ENCODE measurements at places on chromosomes 3 and 15.

GRCh38 chr3:45564172-45564571, 30.4 kb upstream of the LIMD1 start:
- DNase-seq, result no peak

GRCh38 chr3:183817639-183818038, 7.7 kb downstream of the MAP6D1 start:
- DNase-seq, result no peak

GRCh38 chr3:58668247-58668646, 1.7 kb upstream of the FAM3D start:
- DNase-seq, result no peak

DNA sequence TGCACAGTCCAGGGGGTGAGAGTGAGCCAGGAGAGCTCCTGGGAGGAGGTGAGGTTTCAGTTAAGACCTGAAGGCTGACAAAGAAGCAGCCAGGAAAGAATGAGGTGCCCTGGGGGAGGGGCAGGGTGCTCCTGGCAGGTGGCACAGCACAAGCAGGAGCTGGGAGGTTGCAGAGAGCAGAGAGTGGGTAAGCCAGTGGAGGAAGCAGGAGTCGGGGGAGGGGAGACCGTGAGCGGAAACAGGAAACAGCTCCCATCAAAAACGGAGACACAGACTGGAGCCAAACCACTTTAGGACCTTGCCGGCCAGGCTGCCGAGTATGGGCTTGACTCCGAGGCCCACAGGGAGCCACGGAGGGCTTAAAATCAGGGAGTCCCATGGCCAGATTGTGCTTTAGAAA, 12.1 kb upstream of the FBLN2 start:
- DNase-seq, result no peak

- DNase-seq, result no peak
Measured at GRCh38 chr3:27637346-27637995, 84.7 kb downstream of the EOMES start.

GRCh38 chr3:101890716-101891115, 41.4 kb downstream of the NFKBIZ start:
- no peak for DNase-seq

- DNase-seq, result no peak
Measured at GRCh38 chr15:50113992-50114780, 4.8 kb downstream of the ATP8B4 start.

DNA sequence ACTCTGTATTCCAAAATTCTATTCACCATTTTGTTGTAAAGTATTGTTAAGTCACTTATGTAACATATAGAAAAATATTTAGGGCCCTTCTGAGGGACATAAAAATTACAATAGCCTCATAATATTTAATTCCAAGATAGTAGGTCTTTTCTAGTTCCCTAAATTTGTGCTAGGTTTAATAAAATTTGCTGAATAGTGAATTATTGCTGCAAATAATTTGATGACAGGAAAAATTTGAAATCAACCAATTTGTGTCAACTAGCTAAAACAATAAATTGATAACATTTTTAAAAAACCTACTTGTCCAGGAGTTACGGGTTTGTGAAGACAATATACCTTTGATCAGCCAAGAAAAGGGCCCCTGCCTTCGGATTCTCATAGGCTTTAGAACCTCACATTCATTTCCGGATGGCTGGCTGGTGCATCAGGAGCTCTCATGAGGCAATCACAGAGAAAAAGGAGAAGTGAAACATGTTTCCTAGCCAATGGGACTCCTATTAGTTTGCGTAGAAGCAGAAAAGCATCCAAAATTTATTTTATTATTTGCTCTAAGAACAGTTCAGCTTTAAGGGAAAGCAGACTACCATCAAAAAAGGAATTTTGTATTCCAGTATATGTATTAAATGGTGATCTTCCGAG, 177.2 kb downstream of the LRRC3B start:
- DNase-seq, result no peak

DNA sequence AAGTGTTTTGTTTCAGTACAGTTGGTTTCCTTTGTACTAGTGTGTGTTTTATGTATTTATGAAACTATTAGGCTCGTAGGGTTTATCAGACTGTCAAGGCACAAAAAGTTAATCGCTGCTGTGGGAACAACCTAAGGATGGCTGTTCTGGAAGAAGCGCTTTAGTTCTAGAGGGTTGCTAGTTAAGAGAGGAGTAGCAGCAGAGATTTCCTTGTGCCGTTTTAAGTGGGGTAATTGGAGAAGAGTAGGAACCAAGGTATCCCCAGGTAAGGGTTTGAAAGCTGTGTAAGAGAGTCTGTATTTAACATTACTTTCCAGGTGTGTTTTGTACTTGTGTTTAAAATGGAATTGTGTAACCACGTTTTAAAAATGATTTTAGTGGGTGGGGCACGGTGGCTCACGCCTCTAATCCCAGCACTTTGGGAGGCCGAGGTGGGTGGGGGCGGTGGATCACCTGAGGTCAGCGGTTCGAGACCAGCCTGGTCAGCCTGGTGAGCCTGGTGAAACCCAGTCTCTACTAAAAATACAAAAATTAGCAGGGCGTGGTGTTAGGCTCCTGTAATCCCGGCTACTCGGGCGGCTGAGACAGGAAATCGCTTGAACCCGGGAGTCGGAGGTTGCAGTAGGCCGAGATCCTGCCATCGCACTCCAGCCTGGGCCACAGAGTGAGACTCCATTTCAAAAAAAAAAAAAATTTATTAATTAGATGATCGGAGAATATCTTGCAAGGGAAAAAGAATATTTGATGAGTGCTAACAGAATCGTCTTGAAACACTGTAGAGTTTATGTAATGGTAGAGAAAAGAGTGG, 2.6 kb downstream of the MORF4L1 start:
- DNase-seq, result no peak

- DNase-seq, result no peak
Measured at GRCh38 chr3:86794361-86795065, 196.4 kb downstream of the VGLL3 start.

- DNase-seq, result no peak
Measured at GRCh38 chr3:183802989-183803388, 22.4 kb downstream of the MAP6D1 start.

DNA sequence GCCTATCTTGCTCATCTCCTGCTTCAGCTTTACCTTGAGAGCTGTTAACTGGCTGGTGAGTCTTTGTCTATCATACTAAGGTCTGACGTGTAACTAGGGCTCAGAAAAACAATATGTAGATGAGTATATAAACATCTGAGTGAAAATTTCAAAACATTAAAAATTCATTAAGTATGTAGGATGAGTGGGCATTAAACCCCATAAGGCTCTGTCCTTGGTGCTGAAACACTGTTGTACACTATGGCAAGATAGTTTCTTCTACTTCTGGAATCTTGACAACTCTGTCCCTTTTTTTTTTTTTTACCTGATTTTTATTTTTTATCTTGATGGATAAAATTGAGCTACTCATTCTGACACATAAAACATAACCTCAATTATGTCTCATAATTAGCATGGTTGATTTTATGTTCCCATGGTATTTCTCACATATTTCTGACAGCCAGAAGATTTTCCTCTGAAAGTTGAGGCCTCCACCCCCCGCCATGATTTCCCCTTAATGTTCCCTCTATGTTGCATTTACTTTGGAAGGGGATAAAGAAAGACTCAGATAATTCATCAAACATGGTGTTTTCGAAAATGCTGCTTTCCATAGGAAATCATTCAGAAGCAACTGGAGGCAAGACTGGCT, 54.3 kb downstream of the DGKG start:
- DNase-seq, result peak; percentile 68

DNA sequence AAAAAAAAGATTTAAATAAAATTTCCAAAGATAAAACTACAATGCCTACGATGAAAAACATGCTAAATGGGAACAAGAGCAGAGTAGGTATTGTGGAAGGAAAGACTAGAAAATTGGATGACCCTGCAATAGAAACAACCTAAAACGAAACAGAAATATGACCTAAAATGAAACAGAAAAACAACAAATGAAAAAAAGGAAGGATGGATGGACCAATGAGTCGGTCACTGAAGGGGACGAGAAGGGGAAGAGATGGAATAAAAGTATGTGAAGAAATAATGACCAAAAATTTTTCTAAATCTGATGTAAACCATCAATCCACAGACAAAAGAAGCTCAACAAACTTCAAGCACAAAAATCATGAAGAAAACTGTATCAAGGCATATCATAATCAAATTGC, 44.8 kb downstream of the TBC1D2B start:
- DNase-seq, result no peak

- DNase-seq, result no peak
Measured at GRCh38 chr3:155106119-155106518, 26.0 kb downstream of the MME start.

DNA sequence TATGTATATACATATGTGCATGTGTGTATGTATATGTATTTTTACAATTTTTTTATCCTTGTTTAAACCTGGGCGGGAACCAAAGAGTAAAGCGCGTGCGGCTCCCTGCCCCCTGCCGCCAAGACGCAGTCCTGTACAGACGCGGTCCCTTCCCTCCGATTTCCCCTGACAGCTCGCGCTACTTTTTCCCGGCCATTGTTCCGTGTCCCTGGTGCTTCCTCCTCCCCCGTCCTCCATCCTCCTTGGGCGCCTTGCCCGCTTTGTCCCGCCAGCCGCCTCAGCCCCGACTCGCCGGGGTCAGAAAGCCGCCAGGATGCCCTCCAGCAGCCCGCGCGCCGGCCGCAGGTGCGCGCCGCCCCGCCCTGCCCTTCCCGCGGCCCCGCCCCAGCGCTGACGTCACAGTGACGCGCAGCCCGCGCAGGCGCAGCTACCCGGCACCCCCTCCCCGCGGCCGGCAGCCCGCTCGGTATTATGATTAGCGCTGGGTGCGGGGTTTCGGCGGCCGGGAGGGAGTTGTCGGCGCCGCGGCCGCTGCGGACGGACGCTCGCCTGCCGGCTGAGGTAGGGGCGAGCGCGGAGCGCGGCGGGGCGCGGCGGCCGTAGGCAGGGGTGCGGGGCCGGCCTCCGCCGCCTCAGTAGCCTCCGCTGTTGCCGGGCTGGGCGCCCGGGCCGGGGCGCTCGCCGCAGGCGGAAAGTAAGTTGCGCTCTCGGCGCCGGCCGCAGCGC, at the start of gene SNRK:
Gene SNRK, plus strand, starts transcription at position 426 of the 726 bp plus-strand sequence. CDS start 16,664 bp downstream, outside the sequence.
- DNase-seq, result no peak

- DNase-seq, result no peak
Measured at GRCh38 chr3:52218454-52218853, 7.0 kb downstream of the TLR9 start.

GRCh38 chr3:9079676-9080075, 116.4 kb upstream of the RAD18 start:
- DNase-seq, result no peak

GRCh38 chr3:141275511-141275910, 43.9 kb downstream of the PXYLP1 start:
- no peak for DNase-seq

- no peak for DNase-seq
Measured at GRCh38 chr3:160921020-160921635, 165.1 kb downstream of the PPM1L start.

DNA sequence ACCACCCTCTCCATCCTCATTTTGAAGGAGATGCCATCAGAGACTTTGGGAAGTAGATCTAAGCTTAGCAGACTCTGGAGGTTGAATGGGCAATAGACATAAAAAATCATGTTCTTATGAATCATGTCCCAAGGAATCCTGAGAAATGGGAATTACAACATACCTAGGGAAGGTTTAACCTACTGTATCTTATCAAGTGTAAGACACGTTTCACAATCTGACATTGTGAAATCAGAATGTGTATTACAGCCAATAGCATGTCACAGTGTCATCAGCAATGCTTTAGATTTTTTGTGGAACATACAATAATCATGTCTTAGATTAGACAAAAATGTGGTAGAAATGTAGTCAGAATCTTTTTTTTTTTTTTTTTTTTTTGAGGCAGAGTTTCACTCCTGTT, 332.4 kb upstream of the TLE3 start:
- DNase-seq, result no peak

DNA sequence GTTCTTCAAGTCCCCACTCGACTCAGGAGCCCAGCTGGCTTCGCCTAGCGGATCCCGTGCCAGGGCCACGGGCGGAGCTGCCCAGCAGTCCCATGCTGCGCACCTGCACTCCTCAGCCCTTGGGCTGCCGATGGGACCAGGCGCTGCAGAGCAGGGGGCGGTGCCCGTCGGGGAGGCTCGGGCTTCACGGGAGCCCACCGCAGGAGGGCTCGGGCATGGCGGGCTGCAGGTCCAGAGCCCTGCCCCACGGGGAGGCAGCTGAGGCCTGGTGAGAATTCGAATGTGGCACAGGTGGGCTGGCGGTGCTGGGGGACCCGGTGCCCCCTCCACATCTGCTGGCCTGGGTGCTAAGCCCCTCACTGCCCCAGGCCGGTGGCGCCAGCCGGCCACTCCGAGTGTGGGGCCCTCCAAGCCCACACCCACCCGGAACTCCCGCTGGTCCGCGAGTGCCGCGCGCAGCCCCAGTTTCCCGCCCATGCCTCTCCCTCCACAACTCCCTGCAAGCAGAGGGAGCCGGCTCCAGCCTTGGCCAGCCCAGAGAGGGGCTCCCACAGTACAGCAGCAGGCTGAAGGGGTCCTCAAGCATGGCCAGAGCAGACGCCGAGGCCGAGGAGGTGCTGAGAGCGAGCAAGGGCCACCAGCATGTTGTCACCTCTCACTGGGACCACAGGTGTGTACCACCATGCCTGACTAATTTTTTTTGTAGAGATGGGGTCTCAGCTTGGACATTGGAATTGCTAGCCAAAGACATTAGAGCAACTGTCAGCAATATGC, 17.0 kb downstream of the RAB7A start:
- no peak for DNase-seq

DNA sequence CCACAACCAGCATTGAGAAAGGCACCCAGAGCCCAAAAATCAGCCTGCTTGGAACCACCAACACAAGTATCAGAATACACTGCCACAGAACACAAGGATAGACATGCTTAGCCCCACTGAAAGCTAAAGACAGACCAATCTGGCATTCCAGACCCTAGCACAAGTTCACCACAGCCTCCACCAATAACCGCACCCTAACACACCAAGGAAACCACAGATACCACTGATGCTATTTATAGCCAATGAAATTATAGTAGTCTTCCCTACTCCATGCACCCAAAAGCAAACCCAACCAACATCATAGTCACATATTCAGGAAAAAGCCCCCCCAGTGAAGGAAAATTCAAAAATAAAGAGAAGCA, 83.9 kb upstream of the STT3B start:
- no peak for DNase-seq

GRCh38 chr15:80906159-80906766, 83.4 kb downstream of the MESD start:
- DNase-seq, result no peak

DNA sequence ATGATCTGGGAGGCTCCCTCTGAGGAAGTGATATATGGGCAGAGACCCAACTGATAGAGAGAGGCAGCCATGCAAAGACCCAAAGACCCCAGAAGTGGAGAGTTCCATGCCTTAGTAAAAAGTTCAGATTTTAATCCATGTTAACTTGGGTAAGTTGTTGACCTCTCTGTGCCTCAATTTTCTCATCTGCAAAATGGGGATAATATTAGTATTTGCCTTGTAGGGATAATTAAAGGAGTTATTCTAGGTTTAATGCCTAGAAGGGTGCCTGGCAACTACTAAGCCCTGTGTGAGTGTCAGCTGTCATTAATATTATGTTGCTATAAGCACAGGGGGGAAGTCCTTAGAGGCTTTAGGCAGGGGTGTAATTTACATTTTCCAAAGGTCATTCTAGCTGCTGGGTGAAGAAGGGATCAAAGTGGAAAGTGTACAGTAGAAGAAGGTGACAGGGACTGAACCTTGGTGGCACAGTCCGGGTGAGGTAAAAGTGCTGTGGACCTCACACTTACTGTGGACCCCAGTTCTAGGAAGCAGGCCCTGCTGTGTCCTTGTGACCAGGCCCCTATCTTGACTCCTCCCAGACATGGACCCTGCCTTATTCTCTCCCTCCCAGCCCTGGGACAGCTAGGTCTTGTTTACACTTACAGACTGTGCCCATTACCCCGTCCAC, 3.0 kb upstream of the RAD18 start:
- no peak for DNase-seq

- DNase-seq, result no peak
Measured at GRCh38 chr3:24640330-24640877, 145.8 kb upstream of the THRB start.

GRCh38 chr3:29410660-29411405, 130.0 kb downstream of the RBMS3 start:
- DNase-seq, result no peak
